ENCODE measurements at places on chromosomes 7 and 10. TPM values are rescaled to one million over a fixed set of nuclear protein-coding genes. Genes with fewer than 3 reads are reported as not detected.

LANCL2 gene
- 6.4 TPM for total RNA-seq

DUSP5 gene
- total RNA-seq = 143 TPM

- H3K27ac ChIP-seq = no peak overlapping the region
- no peak for DNase-seq
- H3K4me1 ChIP-seq = peaks cover 12% of the 10 kb centered on the region
- no peak overlapping the region for H3K4me3 ChIP-seq
- H3K27me3 ChIP-seq = no peaks in the 10 kb centered on the region
- peaks cover 19% of the 10 kb centered on the region for H3K36me3 ChIP-seq
Measured at GRCh38 chr10:24907956-24908355, 44.5 kb downstream of the PRTFDC1 start.

DNA sequence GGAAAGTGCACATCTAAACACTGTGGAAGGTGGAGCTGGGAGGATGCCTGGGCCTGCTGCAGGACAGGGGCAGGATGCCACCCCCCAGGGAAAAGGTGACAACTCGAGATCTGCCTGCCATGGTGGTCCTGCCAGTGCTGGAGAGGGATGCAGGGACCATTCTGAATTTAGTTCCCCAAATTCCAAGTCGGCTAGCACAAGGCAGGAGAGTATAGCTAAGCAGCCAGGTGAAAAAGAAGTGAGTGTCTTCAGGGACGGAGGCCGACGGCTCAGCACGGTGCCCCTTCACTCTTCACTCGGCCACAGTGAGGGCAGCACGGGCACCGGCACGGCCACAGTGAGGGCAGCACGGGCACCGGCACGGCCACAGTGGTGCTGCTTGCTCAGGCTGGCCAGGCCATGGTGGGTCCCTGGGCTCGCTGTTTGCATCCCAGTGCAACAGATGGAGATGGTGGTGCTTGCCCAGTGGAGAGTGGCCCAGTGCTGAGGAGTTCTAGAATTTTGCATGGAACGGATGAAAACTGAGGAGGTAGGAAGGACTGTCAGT, 161.3 kb upstream of the SHH start:
- no peak for DNase-seq
- H3K4me1 ChIP-seq = no peaks in the 10 kb centered on the region
- no peaks in the 10 kb centered on the region for H3K36me3 ChIP-seq
- H3K4me3 ChIP-seq = no peak overlapping the region
- no peak overlapping the region for H3K27ac ChIP-seq

INMT gene
- 0.40 TPM for total RNA-seq

- no peak overlapping the region for H3K4me3 ChIP-seq
- H3K27me3 ChIP-seq = no peaks in the 10 kb centered on the region
- no peak for DNase-seq
- H3K36me3 ChIP-seq = peaks cover 9% of the 10 kb centered on the region
Measured at GRCh38 chr7:5633161-5634106, 148.0 kb downstream of the RNF216 start.

GRCh38 chr7:82293467-82293866, 150.1 kb downstream of the CACNA2D1 start:
- no peak for DNase-seq
- H3K27ac ChIP-seq = no peak overlapping the region
- no peaks in the 10 kb centered on the region for H3K4me1 ChIP-seq
- H3K4me3 ChIP-seq = no peak overlapping the region
- H3K36me3 ChIP-seq = no peaks in the 10 kb centered on the region
- H3K27me3 ChIP-seq = no peaks in the 10 kb centered on the region

GRCh38 chr7:40544221-40544723, 409.5 kb downstream of the SUGCT start:
- DNase-seq = no peak
- H3K27me3 ChIP-seq = no peaks in the 10 kb centered on the region
- no peaks in the 10 kb centered on the region for H3K4me1 ChIP-seq

- H3K36me3 ChIP-seq = no peaks in the 10 kb centered on the region
Measured at GRCh38 chr10:47412869-47413268, 28.8 kb upstream of the ZNF488 start.

DNA sequence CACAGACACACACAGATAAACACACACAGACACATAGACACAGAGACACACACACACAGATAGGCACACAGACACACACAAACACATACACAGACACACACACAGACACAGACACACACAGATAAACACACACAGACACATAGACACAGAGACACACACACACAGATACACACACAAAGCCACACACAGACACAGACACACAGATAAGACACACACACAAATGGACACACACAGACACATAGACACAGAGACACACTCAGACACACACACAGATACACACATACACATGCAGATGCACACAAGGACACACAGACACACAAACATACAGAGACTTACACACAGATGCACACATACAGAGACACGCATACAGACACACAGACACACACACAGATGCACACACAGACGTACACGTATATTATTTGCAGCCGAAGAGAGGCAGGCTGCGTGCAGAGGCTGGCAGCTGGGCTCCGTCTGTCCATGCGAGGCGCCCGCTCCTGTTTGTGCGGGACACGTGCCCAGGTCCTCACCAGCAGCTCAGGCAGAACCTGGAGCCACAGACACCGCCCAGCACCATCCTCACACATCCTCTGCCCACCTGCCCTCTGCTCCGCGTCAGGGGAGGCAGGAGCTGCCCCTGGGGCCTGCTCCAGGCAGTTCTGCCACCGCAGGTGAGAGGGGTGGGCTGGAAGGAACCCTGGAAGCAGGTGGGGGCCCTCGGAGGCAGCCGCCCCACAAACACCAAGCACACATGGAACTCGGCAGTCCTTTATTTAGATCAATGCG, 1.2 kb downstream of the CALML5 start:
- H3K4me3 ChIP-seq = no peak overlapping the region
- no peak overlapping the region for H3K27ac ChIP-seq
- H3K27me3 ChIP-seq = peaks cover 17% of the 10 kb centered on the region
- no peaks in the 10 kb centered on the region for H3K36me3 ChIP-seq
- no peak for DNase-seq
- H3K4me1 ChIP-seq = no peaks in the 10 kb centered on the region

MKI67 gene
- 272 TPM for total RNA-seq

DNA sequence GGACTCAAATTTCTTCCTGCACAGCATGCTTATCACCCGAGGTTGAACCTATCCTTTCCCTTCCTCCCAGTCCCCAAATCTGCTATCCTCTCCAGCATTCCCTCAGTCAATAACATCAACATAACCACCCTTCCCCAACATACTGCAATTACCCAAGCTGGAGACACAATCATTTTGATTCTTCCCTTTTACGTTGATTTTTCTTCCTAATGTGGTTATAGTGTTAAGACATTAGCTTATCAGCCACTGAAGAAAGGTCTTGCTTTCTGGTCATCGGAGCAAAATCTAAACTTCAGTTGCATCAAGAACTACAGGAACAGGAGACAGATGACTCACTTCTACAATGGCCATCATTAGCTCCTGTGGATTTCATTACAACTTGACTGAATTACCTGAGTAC, 3.5 kb upstream of the HBP1 start:
- H3K27me3 ChIP-seq = peaks cover 7% of the 10 kb centered on the region
- no peaks in the 10 kb centered on the region for H3K36me3 ChIP-seq
- no peak for DNase-seq

DNA sequence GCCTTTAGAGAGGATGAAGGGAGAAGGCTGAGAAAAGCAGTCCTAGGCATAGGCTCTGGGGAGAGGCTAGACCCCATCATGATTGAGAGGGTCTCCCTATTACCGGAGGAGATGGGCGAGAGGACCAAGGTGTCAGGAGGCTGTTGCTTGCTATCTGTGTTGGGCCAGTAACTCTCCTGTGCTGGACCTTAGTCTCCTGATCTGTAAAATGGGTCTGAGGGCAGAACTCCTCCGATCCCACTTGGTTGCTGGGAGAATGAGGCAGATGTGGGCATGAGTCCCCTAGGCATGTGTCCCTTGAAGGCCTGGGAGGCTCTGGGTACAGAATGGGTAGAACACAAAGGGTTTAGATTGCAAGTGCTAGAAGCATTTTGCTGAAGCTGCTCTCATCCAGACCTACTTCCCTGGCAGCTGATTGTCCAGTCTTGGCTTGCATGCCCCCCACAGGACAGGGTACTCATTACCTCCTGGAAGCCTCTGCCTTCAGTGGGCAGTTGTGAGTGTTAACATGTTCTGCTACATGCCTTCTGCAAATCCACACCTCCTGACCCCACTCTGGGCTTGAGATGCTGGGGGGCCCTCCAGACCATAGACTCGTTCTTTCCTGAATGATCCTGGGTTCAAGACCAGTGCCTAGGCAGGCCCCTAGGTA, 4.4 kb downstream of the ZMIZ1 start:
- H3K36me3 ChIP-seq = no peaks in the 10 kb centered on the region
- no peak overlapping the region for H3K4me3 ChIP-seq
- no peak overlapping the region for H3K27ac ChIP-seq
- H3K4me1 ChIP-seq = peaks cover 10% of the 10 kb centered on the region
- DNase-seq = no peak
- peaks cover 12% of the 10 kb centered on the region for H3K27me3 ChIP-seq

GNB2 gene
- total RNA-seq = 266 TPM

GRCh38 chr7:115005953-115006352, 84.1 kb downstream of the MDFIC start:
- H3K4me3 ChIP-seq = no peak overlapping the region
- no peak for DNase-seq
- H3K36me3 ChIP-seq = peaks cover 65% of the 10 kb centered on the region
- peak overlapping the region; percentile 21 for H3K27ac ChIP-seq
- H3K4me1 ChIP-seq = peaks cover 79% of the 10 kb centered on the region

GRCh38 chr10:106771154-106771553, 393.4 kb downstream of the SORCS1 start:
- H3K27ac ChIP-seq = no peak overlapping the region
- no peak for DNase-seq
- no peak overlapping the region for H3K4me3 ChIP-seq
- no peaks in the 10 kb centered on the region for H3K27me3 ChIP-seq
- no peaks in the 10 kb centered on the region for H3K4me1 ChIP-seq

Data from activated CD4-positive, alpha-beta memory T cell treated with anti-CD3 and anti-CD28 coated beads, Interleukin-2, amount 10 ng/mL, durations not matched to agents 7 days and 5 days (primary cell).